ENCODE measurements at places on chromosomes 5 and 9.
A peak's percentile ranks its signal among the peaks of the same experiment; 100 is the strongest.

DNA sequence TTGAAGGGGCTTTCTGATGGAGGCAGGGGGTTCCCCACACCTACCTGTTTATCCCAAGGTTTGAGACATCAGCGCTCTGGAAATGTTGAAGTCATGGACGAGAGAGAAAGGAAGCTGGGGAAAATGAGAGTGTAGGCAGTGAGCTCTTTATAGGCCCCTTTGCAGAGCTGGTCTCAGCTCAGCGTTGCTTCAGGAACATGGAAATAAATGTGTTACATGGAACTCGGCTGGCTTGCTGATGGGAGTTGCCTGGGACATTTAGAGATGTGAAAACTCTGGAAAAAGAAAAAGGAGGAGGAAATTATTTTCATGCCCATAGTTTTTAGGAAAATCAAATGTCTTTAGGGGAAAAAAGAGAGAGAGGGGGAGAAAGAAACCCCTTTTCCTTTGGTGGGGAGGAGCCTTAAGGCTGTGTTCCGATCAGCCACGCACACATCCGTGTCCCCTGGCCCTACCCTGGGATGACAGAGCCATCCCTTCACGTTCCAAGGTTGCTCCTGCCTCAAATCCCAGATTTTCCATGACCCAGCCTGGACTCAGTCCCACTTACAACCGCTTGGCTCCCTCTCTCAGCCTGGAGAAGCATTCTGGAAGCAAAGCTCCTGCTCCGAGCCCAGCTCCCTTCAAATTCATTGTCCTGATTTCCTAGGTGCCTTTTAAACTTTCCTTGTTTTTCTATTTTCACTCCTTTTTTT, 78.3 kb downstream of the COL27A1 start:
- DNase-seq = no peak

DNA sequence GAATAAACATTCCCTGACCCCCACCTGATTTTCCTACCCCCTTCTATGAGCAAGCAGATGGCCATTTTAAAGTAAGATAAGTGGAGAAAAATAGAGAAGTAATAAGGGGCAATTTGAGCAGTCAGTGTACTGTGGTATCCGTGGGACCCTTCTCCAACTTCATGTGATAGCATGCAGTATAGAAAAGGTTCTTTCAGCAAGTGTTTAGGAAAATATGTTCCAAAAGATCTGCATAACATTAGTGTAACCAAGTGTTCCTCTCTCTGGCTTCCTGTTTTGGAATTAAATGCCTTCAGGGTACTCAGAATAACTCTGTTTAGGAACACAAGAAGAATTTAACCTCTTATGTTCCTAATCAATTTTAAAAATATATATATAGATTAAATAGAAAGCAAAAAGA, 134.9 kb downstream of the ATG10 start:
- no peak for DNase-seq

DNA sequence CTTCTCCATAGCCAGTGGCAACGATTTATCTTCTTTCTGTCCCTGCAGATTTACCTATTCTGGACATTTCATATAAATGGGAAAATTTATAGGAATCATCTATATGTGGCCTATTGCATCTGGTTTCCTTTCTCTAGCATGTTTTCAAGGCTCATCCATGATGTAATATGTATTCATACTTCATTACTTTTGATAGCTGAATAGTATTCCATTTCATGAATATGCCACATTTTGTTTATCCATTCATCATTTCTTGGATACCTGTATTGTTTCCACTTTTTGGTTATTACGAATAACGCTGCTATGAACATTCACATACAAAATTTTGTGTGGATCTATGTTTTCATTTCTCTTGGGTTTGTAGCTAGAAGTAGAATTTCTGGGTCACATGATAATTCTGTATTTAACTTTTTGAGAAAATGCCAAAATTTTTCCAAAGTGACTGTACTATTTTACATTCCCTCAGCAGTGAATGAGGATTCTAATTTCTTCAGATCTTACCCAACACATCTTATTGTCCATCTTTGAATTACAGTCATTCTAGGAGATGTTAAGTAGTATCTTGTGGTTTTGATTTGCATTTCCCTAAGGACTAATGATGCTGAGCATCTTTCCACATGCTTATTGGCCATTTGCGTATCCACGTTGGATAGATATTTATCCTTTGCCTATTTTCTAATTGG, 3.6 kb downstream of the IARS1 start:
- DNase-seq = no peak

- DNase-seq = no peak
Observed at GRCh38 chr9:117120061-117120460, 294.8 kb downstream of the ASTN2 start.

DNA sequence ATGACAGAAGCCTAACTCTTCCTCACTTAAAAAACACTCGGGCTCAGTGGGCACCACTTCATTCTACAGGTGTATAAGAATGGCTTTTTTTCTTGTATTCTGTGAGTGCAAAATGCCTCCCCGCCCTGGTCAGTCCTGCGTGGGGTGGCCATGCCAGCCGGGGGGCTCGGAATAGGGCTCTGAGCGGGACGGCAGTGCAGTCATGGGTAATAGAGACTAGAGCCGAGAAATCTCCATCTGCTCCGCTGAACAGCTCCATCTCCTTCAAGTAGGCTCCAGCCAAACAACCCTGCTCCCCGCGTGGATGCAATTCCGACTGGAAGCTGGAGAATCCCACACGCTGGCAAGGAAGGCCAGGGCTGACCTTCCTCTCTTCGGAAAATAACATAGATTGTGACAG, 317.0 kb upstream of the IRX4 start:
- no peak for DNase-seq

GRCh38 chr5:9895302-9895645, 265.1 kb upstream of the TAS2R1 start:
- no peak for DNase-seq

GRCh38 chr5:124761010-124761409, 14.6 kb upstream of the ZNF608 start:
- DNase-seq = no peak

DNA sequence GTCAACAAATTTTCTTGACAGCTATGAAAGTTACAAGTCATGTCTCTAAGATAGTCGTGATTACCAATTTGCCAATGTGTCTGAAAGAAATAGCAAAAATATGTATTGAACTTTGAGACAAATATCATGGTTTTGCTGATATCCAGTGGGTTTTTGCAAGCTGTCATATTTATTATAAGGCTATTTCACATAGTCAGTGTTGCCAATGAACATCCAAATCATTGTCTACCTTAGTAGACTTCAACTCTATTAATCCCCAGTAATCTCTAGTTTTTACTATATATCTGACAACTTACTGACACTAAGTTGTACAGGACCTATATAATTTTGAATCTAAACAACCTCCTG, 203.2 kb downstream of the TSSK1B start:
- DNase-seq = no peak

DNA sequence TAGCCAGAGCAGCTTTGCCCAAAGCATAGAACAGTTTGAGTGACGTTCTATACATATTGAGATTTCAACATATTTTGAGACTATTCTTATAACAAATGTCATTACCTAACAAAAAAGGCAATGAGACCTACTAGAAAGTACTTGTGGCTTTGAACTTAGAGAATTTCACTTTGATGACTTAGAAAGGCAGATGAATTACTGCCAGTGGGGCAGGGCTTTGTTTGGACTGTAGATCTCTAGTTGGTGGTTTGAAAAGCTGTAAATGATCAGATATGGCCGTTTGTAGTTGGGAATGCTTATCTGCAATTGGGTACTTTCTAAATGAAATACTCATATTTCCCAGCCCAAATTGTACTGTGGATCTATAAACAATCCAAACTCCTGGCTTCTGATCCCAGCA, 28.1 kb downstream of the SOX30 start:
- no peak for DNase-seq

- no peak for DNase-seq
Observed at GRCh38 chr9:4422495-4422894, 67.8 kb upstream of the SLC1A1 start.

DNA sequence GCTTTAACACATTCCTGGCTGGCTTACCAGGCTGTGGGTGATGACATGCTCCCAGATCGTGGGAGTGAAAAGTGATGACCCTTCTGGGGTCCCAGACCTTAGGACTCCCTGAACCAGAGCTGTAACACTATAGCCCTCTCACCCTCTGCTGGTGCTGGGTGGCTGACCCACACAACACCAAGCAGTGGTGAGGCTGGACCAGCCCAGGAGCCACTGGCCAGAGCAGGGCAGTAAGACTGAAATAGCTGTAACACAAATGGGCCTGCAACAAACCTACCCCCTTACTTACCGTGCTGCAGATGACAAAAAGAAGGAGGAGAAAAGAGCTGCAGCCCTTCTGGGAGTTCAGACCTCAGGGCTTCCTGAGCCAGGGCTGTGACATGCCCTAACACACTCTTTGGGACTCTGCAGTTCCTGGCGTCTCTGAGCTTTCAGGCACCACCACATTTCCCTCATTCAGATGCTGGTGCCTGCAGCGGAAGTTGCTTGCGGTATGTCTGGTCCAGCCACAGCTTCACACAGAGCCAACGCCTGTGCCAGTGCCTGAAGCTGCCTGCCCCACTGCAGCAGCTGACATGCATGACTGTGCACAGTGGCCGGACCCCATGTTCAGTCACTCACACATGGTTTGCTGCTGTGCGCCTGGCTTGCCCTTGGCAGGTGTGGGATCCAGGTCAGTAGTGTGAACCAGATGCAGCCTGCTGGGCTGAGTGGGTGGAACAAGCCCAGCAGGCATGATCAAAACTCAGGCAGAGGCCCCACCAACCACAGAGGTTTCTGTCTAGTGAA, 1247.4 kb downstream of the EFNA5 start:
- no peak for DNase-seq

DNA sequence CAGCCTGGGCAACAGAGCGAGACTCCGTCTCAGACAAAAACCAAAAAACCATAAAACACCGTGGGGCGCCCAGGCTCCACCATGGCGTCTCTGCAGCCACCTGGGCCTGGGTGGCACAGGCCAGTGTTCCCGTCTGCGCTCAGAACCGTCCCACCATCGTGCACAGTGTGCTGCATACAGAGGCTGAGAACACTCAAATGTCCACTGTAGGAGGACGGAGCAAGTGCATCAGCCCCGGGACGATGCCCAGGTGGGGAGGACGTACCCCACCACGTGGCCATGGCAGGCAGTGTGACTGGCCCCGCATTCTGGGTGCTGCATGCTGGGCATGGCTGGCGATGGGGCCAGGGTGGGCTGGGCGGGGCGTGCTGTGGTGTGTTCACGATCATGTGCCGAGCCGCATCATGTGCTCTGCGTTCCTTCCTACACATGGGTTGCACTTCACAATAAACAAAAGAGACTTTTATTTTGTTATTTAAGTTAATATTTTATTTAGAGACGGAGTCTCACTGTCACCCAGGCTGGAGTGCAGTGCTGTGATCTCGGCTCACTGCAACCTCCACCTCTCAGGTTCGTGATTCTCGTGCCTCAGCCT, 37.8 kb downstream of the EXD3 start:
- DNase-seq = no peak

GRCh38 chr5:82594097-82594496, 315.9 kb upstream of the RPS23 start:
- DNase-seq = no peak

- no peak for DNase-seq
Observed at GRCh38 chr5:10860196-10860543, 99.1 kb upstream of the DAP start.

GRCh38 chr5:80978772-80979317, 18.7 kb downstream of the RASGRF2 start:
- no peak for DNase-seq

DNA sequence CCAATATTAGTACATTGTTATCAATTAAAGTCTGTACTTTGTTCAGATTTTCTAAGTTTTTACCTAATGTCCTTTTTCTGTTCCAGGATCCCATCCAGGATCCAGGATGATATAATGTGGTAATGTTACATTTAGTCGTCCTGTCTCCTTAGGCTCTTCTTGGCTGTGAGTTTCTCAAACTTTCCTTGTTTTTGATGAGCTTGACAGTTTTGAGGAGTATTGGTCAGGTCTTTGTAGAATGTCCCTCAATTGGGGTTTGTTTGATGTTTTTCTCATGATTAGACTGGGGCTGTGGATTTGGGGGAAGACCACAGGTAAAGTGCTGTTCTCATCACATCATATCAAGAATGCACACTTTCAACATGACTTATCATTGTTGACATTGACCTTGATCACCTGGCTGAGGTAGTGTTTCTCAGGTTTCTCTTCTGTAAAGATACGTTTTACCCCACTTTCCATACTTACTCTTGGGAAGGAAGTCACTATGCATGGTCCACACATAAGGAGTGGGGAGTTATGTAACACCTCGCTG, 9.6 kb downstream of the NDFIP1 start:
- no peak for DNase-seq

DNA sequence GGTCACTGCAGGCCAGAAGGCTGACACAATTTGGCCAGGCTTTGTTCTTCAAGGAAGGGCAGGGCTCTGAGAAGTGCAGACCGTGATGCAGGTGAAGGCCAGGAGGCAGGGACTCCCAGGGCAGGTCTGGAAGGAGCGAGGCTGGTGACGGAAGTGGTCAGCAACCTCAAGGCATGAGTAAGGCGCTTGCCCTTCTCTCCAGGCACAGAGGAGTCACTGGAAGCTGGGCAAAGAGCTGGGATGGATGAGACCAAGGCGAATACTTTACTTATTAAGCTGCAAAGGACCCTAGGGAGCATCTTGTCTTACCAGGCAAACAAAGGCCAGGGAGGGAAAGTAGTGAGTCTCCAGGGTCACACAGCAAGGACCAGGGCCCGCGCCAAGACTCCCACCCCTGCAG, 18.6 kb downstream of the IRF1 start:
- peak; percentile 22 for DNase-seq

GRCh38 chr5:55319491-55319890, 11.7 kb downstream of the MTREX start:
- DNase-seq = no peak

DNA sequence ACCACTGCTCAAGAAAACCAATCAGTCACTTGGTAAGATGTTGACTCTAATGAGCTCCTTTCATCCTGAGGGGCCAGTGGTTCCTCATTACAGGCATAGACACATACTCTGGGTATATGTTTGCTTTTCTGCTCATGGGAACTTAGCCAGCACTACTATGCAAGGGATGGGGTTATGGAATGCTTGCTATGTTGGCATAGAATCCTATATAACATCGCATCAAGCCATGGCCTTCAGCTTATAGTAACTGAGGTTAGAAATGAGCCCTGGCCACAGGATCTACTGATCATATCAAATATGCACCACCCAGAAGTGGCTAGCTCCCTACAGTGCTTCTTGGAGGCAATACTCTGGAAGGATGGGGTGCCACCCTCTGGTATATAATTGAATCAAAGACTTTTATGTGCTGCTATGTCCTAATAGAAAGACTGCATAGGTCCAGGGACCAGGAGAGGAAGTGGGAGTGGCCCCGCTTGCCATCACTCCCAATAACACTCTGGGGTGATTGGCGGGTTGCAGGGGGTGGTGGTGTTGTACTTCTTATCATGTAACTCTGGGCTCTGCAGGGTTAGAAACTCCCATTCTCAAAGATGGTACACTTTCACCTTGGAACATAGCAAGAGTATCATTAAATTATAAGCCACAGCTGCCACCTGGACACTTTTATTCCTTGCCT, 70.3 kb downstream of the ZNF366 start:
- no peak for DNase-seq

DNA sequence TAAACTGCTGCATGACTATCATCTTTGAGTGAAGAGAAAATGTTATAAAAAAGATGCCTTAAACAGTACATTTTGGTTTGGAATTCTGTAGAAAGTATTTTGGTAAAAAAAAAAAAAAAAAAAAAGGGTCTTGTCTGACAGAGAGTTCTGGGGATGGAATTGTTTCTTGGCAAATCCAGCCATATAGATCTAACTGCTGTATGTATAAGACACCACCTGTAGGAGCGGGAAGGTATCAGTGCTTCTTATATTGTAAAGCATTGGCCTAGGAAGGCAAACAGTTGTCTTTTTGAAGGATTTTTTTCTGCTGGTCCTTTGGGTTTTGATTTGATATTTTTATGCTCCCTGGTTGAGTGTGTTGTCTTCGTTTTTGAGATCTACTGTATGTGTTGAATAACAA, 2.8 kb downstream of the PURA start:
- DNase-seq = no peak
